RWPE1 (cell line): ENCODE measurements at places on chromosomes 2 and 18.

- DNase-seq: no peak
These were observed 90.0 kb downstream of the CRACDL start for GRCh38 chr2:98846041-98846440.

DNA sequence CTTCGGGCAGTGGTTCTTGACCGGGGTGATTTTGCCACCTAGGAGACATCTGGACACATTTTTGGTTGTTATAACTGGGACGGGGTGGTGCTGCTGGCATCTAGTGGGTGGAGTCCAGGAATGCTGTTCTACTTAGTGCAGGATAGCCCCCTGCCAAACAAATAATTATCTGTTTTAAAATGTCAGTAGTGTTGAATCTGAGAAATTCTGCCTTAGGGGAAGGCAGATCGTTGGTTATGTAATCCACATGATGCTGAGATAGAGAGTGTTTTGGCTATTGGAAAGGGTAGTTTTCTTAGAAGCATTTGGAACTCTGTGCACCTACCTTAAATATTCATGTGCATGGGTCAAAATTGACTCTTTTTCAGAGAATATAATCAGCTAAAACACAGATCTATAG lies 199.0 kb downstream of the TPGS2 start:
- no peak for DNase-seq

- no peak for DNase-seq
These were observed 126.4 kb upstream of the TLK1 start for GRCh38 chr2:171287036-171287571.

GRCh38 chr2:158796652-158797051 lies 1.5 kb downstream of the DAPL1 start:
- no peak for DNase-seq

GRCh38 chr2:176122052-176122682 lies 352 bp upstream of the HOXD9 start:
- no peak for DNase-seq

GRCh38 chr2:192584976-192585375 lies 390.2 kb upstream of the TMEFF2 start:
- DNase-seq: no peak

- DNase-seq: no peak
These were observed 149.4 kb upstream of the CDH20 start for GRCh38 chr18:61183798-61184197.

- DNase-seq: no peak
These were observed 128.5 kb downstream of the EPHA4 start for GRCh38 chr2:221443645-221444044.

- DNase-seq: no peak
These were observed 130.0 kb downstream of the MBD2 start for GRCh38 chr18:54094474-54094873.

DNA sequence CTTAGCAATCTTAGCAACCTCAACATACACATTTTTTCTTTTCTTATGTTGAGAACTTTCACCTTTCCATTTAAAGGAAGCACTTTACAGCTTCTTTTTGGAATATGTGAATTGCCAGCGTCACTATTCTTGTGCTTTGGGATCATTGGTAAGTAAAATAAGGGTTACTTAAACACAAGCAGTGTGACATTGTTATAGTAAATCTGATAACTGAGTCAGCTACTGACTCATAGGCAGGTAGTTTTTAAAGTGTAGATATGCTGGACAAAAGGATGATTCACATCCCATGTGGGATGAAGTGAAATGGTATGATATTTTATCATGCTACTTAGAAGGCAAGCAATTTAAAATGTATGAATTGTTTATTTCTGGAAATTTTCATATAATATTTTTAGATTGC lies 637.2 kb downstream of the DCDC2C start:
- DNase-seq: no peak

GRCh38 chr2:206353685-206354084 lies 79.2 kb downstream of the ZDBF2 start:
- DNase-seq: no peak

GRCh38 chr2:233082222-233082930 lies 22.2 kb downstream of the INPP5D start:
- DNase-seq: no peak

DNA sequence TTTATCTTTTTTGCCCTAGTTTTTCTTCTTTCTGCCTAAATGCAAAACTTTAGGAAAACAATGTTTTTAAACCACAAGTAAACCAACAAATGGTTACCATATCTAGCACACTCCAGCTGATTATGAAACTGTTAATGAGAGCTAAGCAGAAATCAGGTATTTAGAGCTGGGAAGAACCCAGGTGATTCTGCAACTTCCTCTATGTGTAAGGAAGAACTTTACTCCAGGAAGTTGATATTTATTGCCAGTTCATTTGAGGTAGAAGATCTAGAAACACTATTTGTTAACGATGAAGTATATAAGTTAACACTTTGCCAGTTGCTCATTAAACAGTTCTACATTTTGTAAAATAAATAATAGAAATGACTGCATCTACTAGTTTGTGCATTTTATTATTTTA lies 409.7 kb downstream of the XIRP2 start:
- no peak for DNase-seq

GRCh38 chr2:41806286-41806685 lies 241.5 kb upstream of the PKDCC start:
- DNase-seq: no peak
